Stomach (tissue), 19 donors: ENCODE measurements at places on chromosomes 6 and 20. TPM values are rescaled to one million over a fixed set of nuclear protein-coding genes. Genes with fewer than 3 reads are reported as not detected.

DNA sequence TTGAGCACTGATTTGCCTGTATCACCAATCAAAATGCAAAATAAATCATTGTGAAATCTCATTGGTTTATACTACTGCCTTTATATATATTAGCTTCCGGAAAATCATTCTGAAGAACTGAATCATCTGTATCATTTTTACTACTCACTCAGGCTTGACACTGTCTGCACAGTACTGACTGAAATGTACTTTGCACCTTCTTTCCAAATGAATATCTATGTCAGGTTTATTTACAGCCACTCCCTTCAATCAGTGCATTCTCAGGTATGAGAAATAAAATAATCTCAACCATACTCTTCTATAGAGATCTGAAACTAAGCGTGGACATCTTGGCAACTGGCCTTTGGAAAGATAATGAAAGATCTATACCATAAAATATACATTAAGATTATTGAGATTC, 2.7 kb downstream of the KHDRBS2 start:
- DNase-seq = no peak

GRCh38 chr6:21967056-21967974, 329.5 kb downstream of the PRL start:
- no peak for DNase-seq

The KIF25 gene
- not detected for total RNA-seq

- no peak for DNase-seq
Measured at GRCh38 chr6:23533944-23534343, 592.1 kb upstream of the NRSN1 start.

- peak; percentile 6 for DNase-seq
Measured at GRCh38 chr6:100228437-100228833, 234.4 kb upstream of the MCHR2 start.

The GGTLC1 gene
- not detected for total RNA-seq

The GNAS-AS1 gene
- total RNA-seq = not detected

GRCh38 chr6:114747995-114748625, 405.3 kb upstream of the HS3ST5 start:
- DNase-seq = peak; percentile 56

The SLC22A7 gene
- total RNA-seq = not detected

The BTBD3 gene
- total RNA-seq = 147 TPM

GRCh38 chr6:110430236-110430635, 14.9 kb upstream of the DDO start:
- no peak for DNase-seq

DNA sequence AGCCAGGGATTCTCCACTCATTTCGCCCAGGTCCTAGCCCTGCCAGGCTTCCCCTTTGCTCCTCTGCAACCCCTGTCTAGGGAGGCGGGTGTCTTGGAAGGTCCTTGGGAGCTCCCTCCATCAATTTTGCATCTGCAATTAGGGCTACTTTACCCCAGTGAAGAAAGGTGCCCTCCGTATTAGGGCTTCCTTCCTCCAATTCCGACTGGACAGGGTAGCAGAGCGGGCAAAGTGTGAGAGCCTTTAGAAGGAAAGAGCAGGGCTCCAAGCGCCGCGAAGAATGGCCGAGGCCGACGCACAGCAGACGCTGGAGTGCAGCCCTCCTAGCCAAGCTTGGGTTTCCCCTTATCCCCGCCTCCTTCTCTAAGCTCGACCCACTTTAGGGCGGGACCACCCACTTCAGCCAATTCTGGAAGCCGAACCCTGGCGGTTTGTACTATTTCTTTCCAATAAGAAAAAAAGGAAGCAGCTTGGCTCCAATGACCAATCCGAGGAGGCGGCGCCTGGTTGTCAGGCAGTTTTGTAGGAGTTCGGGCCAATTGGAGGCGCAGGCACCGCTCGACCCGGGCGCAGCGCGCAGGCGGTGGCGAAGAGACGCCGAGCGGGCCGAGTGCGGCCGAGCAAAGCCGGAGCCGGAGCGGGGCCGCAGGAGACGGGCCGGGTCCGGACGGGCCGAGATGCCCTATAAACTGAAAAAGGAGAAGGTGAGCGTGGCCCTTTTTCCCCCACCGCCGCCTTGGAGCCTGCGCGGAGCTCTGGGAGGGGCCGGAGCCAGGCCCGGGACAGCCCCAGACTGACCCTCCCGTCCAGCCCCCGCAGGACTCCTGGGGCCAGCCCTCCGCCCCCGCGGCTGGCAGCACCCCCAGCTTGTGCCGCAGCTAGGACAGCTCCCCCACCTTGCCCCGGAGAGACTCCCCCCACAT, at the start of gene PPP2R5D:
PPP2R5D (plus strand) TSS at position 570 of the 923 bp plus-strand sequence; CDS start at position 678, 108 bp downstream.
- DNase-seq = peak; percentile 99

DNA sequence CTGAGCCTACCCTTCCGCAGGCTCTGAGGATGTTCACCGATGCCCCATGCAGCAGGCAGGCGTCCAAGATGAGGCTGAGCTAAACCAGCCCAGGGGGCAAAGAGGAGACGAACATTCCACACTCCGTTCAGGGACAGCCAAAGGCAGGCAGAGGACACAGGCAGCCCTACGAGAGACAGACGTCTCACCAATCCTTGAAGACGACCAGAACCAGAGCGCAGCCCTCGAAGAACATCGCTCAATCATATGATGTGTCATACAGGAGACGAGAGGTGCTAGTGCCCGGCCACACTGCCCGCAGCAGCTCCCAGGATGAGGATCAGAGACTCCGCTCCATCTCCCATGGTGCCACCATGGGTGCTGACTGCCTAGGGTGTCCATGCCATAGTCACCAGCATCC, 35.6 kb upstream of the TMEM181 start:
- DNase-seq = no peak

The SHLD1 gene
- total RNA-seq = 2.7 TPM

The SPTLC3 gene
- total RNA-seq = not detected

The APOM gene
- not detected for total RNA-seq

DNA sequence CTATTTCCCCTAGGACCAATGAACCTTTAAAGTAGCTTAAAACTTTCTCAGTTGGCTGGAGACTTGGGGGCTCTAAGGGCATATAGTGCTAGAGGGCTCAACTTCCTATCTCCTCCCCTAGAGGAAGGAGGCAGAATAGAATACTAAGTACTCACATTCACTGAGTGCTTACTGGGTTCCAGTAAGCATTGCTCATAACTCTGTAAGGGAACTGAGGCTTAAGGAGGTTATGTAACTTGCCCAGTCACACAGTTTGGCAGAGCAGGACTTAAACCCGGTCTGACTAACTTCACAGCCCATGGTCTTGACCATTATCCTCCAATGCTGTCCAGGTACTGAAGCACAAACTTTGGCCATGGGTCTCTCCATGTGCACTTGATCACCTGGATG, 12.5 kb downstream of the SESN1 start:
- no peak for DNase-seq

- no peak for DNase-seq
Measured at GRCh38 chr6:10395704-10396546, 18.9 kb downstream of the TFAP2A start.

DNA sequence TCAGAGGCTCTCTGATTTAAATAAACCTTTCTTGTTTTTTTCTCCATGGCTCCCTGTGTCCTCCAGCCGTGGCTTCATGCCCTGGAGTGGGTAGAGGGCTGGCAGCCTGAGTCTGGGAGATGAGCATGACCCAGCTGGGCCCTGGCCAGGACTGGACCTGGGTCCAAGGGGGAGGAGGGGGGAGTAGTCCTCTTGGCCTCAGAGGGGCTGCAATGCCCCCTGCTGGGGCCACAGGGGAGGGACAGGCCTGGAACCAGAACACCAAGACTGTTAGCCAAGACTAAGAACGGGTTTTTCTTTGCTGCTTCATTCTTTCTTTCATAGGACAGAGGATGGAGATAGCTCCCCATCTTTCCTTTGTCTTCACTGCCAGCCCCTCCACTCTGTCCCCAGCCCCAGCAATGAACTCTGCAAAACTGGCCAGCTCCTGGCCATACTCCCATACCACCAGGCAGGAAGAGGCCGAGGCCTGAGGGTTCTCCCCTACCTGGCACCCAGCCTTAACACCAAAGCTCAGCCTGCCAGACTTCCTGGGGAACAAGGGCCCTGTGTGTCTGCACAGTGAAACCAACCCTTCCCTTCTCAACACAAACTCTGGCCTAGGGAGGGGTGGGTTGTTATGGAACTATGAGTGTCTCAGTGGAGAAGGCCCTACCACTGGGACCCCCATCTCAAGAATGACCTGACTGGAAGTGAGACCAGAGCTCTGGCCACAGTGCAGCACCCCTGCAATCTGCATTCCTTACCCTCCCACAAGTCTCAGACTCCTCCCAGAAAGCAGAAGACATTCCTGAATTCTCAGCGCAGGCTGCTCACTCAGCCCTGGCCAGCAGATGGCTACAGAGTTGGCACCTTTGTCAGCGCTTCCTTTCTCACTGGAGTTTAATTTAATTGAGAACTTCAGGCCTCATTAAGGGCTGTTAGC, 11.0 kb downstream of the SLC29A1 start:
- peak; percentile 65 for DNase-seq
